T-helper 17 cell (primary cell): ENCODE measurements at places on chromosomes 2 and 18. TPM values are rescaled to one million over a fixed set of nuclear protein-coding genes. Genes with fewer than 3 reads are reported as not detected.

DNA sequence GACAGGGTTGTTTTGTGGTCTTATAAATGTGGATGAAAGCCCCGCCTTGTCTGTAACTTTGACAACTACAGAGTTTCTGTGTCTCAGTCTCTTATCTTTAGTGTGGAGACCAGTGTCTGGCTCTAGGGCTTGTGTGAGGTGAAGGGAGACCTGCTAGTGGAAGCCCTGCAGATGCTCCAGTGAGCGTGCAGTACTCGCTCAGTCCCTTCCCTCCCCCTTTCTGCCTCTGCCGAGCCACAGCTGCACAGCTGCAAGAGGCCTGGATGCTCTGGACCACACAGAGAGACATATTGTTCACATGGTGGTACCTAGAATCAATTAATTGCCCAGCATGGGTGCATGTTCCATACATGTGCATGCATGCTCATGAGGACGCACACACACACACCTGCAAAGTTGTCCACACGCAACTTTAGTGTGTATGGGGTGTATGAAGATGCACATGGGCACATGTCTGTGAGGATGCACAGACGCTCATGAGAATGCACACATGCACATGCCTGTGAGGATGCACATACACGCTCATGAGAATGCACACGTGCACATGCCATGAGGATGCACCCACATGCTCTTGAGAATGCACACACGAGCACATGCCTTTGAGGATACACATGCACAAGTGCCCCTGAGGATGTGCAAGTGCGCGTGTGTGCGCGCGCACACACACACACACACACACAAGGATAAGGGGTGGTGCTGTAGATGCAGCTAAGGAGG, 282.1 kb upstream of the HS6ST1 start:
- DNase-seq = no peak

GRCh38 chr2:161382747-161383146, 33.4 kb upstream of the TBR1 start:
- DNase-seq = no peak

GRCh38 chr2:238285653-238286082, 2.7 kb downstream of the PER2 start:
- no peak for DNase-seq

Gene SAG
- 0.25 TPM for total RNA-seq

Gene SF3B6
- total RNA-seq = 48.8 TPM

- DNase-seq = no peak
Observed at GRCh38 chr2:69177063-69177771, 164.2 kb downstream of the ANTXR1 start.
